ENCODE measurements at places on chromosomes 4 and X.

GRCh38 chrX:120781403-120781802, 94.3 kb downstream of the CT47B1 start:
- no peak for DNase-seq

DNA sequence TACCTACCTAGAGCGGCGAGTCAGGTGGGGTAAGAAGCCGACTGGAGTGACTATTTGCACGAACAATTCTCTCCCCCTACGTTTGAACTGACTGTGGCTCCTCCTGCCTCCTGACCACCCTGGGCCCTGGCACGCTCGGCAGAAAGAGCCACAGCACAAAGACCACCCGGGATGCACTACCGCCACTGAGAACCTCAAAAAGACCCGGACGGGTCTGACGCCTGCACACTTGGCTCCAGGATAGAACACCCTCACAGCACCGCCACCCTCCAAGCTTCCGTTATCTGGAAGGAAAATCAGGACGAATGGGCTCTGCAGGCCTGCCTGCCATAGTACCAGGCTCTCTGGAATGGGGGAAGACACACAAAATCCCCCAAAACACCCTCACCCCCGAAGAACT, 2.2 kb downstream of the LRPAP1 start:
- DNase-seq = no peak

DNA sequence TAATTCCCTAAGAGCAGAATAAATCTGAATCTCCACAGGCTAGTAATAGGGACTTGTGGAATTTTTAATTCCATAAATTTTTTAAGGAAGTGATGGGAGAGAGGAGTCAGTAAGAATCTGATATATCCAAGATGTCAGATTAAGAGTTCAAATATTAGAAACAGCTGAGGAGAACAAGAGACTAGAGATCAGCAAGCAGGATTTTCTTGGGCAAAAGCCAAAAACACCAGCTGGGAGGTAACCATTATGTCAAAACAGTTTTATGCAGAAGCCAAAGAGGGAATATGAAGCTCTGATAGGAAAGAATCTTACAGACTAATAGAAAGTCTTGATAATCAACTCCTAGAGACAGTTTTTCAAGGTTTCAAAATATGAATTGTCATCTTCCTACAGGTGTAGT, 72.2 kb upstream of the RBPJ start:
- DNase-seq = no peak

DNA sequence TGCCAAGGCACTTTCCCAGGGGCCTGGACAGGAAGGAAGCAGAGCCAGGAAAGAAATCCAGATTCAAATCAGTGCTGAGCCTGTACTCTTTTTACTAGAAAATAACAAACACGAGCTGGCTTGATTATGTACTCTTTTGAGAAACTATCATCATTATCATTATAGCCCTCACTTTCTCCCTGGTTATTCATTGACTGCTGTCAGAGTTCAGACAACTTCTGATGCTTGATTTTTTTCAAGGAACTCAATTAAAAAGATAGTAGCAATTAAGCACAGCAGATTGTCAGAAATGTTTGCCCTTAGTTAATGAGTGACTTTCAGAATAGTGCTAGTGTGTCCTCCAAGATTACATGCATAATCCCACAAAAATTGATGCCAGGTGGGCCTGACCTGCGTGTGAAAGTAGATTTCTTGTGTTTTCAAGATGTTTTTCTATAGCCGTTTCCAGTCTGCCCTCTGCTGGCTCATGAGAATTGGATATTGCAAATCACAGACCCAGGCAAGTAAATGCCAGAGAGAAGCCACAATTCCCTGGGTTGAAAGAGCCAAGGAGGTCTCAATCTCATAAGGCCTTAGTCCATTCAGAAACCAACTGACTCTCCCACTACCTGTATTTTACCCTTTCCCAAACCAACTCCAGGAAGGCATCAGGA, 14.3 kb upstream of the PNPLA4 start:
- no peak for DNase-seq

DNA sequence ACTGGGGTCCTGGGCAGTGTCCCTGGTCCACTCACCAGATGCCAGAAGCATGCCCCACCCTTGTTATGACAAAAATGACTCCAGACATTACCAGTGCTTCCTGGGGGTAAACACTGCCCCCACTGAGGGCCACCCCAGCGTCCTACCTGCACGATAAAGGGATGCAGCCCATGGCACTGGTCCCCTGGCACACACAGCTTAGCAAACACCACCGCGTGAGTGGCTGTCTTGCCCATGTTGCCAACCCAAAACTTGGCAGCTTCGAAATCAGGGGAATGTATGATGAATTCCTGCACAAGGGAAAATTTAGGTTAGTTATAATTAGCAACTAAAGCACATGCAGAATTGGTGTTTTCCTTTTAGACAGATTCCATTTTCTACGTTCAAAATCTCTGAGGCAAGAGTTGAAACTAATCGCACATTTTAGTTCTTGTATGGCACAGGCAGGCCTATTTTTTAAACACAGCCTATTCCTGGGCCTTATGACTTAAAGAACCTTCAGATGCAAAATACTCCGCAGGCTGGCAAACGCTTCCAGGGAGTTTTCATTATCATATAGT, 30.4 kb downstream of the ACOX3 start:
- DNase-seq = no peak

DNA sequence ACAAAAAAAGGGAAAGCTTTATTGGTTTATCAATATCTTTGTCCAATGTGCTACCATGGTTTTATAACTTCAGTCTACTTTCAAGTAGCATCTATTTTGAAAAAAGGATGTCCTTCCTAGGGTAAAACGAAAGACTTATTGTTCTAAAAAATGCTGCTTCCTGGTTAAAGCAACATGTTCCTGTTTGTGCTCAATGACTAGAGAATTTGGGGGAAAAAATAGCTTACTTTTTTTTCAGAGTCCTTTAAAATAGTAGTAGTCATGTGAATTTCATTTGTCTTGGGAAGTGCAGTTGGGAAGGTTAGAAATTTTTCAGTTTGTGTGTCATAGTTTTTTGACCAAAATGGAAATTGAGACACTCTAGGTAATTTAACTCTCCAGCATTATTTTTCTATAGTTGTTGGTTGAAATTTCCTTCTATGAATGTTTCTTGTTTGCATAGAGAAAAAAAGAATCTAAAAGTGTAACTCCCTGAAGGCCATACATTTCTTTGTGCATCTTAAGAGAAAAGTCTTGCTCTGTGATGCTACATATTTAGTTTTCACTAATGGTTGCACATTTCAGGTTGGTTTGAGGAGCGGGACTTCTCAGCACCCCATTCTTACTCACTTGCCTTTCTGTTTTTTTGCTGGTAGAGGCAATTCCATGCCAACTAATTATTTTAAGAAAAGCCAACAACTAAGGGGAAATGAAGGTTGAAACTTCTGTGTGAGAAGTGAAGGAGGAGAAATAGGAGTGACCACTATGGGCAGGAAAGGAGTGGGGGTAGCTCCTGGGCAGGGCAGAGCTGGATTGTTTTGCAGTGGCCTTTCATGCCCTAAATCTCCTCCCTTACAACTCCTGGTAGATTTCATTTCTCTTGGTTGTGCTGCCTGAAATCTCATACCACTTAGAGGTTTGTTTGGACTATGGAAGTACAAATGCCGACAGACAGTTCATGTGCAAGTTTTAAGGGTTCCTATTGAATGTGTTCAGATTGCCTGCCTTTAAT, 76.4 kb downstream of the RAPGEF2 start:
- DNase-seq = no peak

DNA sequence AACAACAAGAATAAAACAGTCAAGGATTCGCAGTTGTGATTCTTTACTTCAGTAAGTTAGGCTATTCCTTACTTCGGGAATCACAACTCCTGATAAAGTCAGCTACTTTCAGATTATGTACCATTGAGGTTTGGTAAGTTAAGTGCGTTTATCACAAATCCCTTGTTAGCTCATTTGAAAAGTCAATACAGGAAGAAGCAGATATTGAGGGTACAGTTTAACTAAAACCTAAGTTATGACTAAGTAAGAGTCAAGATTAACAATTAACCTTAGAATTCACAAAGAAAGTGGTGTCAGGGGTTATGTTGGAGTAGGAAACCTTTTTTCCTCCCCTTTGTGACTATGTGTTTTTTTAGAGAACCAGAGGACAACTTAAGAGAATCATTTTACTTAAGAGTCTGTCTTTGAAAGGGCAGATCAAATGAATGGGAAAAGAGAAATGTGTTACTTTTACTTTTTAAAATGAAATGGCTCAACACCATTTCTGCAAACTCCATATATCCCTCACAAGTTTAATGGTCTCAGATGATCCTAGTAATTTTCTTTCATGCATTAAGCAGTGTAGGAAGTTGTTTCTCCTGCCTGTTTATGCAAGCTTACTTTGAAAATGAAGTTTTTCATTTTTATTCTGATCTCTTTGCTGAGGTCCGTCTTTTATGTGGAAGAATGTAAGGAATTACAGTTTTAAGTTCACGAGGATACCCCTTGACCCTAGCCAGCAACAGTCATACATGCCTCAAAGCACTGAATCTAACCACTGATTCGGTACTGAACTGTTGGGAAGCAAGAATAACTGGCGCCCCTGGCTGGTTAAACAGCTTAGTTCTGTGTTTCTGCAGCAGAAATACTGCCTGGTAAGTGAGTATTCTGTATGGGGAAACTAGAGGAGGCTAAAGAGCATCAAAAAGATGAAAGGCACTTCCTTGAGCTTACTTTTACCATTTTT, 211.7 kb downstream of the SLC4A4 start:
- DNase-seq = no peak

DNA sequence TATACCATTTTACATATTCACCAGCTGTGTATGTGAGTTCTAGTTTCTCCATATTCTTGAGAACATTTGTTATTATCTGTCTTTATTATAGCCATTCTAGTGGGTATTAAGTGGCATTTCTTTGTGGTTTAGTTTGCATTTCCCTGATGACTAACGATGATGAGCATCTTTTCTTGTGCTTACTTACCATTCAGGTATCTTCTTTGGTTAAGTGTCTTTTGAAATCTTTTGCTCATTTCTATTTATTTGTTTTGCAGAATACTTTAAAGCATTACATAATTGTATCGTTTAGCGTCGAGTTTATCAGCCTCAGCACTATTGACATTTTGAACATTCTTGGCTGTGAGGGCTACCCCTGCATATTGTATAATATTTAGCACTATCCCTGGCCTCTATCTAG, 85.4 kb downstream of the FRMPD4 start:
- no peak for DNase-seq

- no peak for DNase-seq
These were observed 46.0 kb downstream of the CYLC1 start for GRCh38 chrX:83906921-83907320.

GRCh38 chr4:951594-952468, 19.6 kb downstream of the TMEM175 start:
- no peak for DNase-seq

GRCh38 chrX:141619336-141619735, 29.8 kb downstream of the SPANXA2 start:
- no peak for DNase-seq

- DNase-seq = no peak
These were observed 122.1 kb downstream of the ANKRD50 start for GRCh38 chr4:124590480-124590879.

GRCh38 chrX:45001048-45001447, 128.1 kb downstream of the KDM6A start:
- DNase-seq = no peak

GRCh38 chr4:185637163-185637875, 102.0 kb upstream of the PDLIM3 start:
- no peak for DNase-seq

DNA sequence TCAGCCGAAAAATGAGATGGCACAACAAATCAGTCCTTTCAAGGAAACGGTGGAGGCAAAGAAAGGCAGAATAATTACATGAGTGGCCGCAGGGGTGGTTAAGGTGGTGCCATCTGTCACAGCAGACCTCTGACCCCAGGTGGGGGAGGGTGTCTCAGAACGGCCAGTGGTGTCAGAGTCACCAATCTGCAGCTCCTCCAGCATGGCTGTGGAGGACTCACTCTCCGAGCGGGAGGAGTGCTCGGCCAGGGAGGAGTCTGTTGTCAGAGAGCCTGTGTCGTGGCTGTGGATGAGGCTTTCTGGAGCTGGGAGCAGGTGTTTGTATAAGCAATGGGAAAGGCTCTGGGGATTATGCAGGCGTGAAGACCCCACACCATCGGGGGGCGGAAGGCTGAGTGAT, 130.3 kb upstream of the PDLIM3 start:
- no peak for DNase-seq

DNA sequence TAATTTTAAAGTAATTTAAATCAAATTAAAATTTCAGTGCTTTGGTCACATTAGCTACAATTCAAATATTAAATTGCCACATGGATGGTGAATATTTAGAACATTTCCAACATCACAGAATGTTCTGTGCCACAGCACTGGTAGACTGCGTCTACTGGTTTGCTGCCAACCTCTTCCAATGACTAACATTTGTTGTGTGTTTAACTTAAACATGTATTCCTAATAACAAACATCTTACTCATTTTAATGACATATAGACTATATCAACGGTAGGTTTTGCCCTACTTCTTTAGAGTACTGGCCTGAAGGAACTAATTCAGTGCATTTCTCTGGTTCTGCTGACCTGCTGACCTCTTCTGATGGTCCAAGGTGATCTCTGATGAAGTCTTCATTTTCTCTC, 157.6 kb downstream of the DCK start:
- no peak for DNase-seq

GRCh38 chr4:26780539-26780938, 80.1 kb upstream of the STIM2 start:
- no peak for DNase-seq

GRCh38 chr4:77204621-77205020, 47.6 kb downstream of the CCNG2 start:
- no peak for DNase-seq

DNA sequence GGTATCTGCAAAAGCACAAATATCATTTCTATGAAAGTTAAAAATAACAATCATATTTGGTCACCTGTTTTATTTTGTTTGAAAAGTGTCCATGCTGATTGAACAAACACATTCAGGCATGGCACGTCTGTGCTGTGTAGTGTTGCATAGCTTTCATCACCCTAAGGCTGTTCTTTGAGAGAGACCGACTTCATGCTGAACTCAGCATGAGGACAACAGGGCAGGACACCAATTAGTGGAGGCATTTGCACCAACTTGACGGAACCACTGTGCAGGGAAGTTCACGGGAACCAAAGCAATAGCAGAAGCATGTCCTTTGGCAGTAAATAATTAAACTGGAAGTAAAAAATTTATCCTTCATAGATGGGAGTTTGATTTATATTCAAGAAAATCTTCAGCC, 158.4 kb upstream of the SLC7A11 start:
- no peak for DNase-seq

DNA sequence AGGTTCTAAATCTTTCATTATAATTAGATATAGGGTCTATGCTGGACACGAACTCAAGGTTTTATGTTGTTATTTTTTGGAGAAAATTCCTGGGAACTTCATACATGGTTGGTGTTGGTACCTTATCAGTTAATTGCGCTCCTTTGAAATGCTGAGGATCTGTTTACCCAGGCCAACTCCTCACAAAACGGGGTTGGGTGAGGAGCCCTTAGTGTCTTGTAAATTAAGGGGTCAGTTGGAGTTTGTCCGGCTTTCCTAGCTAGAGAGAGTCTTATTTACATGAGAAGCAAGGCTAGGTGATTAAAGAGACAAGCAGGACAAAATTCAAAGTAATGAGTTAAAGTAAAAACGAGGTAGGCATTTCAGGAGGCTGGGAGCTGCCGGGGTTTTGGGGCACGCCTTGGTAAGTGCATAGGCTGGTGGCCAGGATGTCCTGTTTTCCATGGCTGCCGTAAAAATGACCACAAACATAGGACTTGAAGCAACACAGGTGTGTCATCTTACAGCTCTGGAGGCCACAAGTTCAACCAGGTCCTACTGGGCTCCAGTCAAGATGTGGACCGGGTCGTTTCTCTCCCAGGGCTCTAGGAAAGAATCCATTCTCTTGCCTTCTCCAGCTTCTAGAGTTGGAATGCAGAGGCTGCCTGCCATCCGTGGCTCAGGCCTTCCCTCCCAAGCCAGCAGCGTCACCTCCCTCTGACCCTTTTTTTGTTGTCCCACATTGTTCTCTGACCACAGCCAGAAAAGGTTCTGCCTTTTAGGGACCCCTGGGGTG, 19.8 kb downstream of the PSAPL1 start:
- DNase-seq = no peak

Data from BE2C (cell line).